ENCODE measurements at places on chromosomes 5 and 9.
A peak's percentile ranks its signal among the peaks of the same experiment; 100 is the strongest.

GRCh38 chr5:16548115-16548514 is 68.7 kb downstream of the RETREG1 start:
- DNase-seq = no peak

- DNase-seq = no peak
Measured at GRCh38 chr9:79280691-79281090, 291.1 kb upstream of the TLE4 start.

DNA sequence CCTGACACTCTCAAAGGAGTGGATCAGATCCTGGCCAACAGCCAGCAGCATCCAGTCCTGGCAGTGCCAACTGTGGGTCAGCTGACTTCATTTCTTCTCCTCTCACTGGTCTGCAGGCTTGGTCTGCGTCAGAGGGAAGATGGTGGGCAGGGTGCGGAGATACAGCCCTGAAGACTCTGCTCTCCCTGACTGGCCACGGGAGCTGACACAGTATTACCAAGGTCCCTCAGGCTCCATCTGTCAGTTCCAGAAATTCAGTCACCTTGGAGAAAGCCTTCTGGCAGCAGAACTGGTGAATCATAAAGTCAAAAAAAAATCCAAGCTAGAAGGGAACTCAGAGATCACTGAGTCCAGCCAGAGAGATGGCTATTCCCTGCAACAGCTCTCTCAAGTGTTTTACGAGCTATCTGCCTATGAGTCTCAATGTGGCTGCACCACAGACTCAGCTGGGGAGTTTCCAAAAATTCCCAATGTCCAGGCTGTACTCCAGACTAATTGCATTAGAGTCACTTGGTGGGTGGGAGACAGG is 27.9 kb downstream of the C1QTNF2 start:
- DNase-seq = no peak

- no peak for DNase-seq
Measured at GRCh38 chr5:178366998-178367735, 134.6 kb upstream of the PHYKPL start.

DNA sequence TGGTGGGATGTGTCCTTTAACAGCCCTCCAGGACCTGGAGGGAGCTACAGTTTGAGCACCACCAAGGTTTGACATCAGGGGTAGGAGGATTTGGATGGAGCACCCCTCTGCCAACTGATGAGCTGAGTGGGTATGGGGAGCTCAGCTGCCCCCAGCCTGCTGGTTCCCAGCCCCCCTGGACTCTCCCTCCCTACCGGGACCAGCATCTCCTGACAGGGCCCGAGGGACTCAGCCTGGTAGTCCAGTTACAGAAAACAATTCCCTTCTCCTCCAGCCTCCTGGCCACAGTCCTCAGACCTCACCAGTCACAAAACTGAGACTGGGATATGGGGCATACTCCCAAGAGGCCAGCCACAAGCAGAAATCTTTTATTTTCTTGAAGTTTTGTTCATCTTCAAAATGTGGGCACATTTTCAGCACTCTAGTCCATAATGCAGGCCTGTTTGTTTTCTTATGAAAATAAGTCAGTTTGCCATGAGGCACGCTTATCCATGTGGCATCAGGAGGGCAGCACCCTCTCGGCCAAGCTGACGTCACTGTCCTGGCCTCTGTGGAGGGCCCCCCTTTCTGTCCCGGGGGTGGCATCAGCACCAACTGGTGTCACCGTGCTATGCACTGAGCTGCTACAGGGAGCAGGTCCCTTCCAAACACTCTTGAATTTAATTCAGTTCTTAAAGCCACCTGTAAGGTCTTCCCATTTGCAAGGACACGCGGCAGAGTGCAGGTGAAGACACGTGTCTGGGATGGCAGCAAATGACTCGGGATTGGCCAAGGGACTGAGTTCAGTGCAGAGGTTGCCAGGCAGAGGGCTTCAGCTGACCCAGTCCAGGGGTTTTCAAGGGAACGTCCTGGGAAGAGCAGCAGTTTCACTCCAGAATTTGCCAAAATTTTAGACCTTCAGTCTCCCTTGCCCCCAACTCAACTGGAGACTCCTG is 187.6 kb downstream of the GADD45G start:
- DNase-seq = no peak

- DNase-seq = no peak
Measured at GRCh38 chr9:127927988-127928675, 2.4 kb downstream of the PIP5KL1 start.

DNA sequence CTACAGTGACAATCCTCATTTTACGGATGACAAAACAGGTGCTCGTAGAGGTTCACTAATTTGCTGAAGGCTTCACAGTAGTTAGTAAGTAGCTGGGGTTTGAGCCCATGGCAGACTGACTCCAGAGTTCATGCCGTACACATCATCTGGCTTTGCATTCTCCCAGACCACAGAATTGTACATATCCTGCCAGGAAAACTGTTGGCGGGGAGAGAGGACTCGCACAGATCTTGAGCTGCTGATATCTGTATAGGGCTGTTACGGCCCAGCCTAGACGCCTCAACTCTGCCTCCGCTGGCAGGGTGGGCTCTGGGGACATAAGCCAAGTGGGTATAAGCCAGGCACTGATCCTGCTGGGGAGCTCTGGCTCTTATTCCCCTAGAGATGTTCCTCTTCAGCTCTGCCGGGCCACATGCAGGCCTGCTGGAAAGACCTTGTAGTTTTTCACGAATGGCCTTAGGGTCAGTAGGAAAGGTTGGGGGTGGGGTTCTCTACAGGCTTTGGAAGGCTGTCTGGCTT is 16.3 kb downstream of the LARP1 start:
- no peak for DNase-seq

- DNase-seq = no peak
Measured at GRCh38 chr9:97895695-97896332, 26.5 kb downstream of the TRMO start.

DNA sequence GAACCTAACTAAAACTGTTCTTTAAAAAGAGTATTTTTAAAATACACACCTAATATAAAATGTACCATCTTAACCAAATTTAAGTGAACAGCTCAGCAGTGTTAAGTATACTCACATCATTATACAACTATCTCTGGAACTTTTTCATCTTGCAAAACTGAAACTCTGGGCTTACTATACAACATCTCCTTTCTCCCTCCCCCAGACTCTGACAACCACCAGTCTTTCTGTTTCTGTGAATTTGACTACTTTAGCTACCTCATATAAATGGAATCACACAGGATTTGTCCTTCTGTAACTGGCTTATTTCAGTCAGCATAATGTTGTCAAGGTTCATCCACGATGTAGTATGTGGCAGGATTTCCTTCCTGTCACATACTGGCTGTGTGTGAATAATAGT is 93.5 kb downstream of the FOXD1 start:
- DNase-seq = no peak

- no peak for DNase-seq
Measured at GRCh38 chr5:41722359-41722950, 147.8 kb downstream of the OXCT1 start.

DNA sequence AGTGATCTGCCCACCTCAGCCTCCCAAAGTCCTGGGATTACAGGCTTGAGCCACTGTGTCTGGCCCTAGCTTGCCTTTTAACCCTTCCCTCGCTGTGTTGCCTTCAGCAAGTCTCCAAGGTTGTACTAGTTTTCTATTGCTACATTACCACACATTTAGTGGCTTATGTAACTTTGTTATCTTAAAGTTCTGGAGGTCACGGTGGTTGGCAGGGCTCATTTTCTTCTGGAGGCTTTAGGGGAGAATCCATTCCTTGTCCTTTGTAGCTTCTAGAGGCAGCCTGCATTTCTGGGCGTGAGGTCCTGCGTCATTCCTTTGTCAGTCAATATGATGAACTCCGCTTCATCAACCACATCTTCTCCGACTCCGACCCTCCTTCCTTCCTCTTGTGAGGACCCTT is 2.9 kb upstream of the PRRC2B start:
- no peak for DNase-seq

DNA sequence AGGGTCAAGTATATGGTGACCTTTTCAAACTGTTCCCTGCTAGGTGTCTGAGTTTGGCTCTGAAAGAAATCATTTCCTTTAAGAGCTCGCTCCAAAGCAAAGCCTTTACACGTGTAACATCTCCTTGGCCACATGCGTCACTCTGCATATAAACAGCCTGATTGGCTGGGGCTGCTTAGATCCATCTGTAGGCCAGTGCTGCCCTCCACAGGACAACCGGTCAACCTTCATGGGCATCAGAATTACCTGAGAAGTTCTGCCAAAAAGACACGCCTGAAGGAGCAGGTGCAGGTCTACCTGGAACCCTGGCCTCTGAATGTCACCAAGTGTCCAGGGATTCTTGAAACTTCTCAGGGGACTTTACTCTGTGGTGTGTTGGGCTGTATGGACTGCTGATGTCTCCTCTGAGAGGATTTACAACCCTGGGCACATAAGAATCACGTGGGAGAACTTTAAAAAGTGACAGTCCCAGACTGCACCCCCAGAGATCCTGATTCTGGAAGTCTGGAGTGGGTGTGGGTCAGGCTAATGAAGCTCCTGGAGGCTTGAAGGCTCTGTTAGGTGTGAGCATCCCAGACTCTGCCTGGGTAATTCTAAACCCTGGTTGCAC is 497.6 kb downstream of the GADD45G start:
- DNase-seq = peak; percentile 90

DNA sequence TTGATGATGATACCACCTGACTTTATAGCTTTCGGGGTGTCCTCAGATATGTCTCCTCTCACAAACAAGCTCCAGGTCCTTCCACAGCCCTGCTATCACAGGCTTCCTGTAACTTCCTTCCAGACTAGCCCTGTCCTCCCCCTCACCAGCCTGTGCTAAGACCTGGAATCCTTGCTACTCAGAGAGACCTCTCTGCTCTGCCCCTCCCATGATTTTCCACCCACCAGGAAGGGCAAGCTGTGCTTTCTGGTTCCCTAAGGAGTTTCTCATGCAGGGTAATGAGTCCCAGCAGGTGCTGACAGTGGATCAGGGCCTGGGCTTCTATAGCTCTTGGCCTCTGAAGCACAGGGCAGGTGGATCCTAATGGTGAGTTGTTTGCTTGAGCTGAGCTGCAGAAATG is 86.9 kb downstream of the AOPEP start:
- no peak for DNase-seq

- DNase-seq = no peak
Measured at GRCh38 chr5:8749556-8749955, 796.3 kb downstream of the SEMA5A start.
